Naive thymus-derived CD4-positive, alpha-beta T cell (primary cell): ENCODE measurements at places on chromosomes 3 and 15. TPM values are rescaled to one million over a fixed set of nuclear protein-coding genes. Genes with fewer than 3 reads are reported as not detected.

- no peaks in the 10 kb centered on the region for H3K27me3 ChIP-seq
- H3K4me1 ChIP-seq: no peaks in the 10 kb centered on the region
- H3K27ac ChIP-seq: no peak overlapping the region
Observed at GRCh38 chr3:120650311-120650710, 31.7 kb downstream of the HGD start.

Gene IL16
- 547 TPM for polyA plus RNA-seq

Gene TP63
- polyA plus RNA-seq: not detected

Gene RTP4
- 13.3 TPM for polyA plus RNA-seq

GRCh38 chr3:52001443-52001974 is 5.8 kb upstream of the RPL29 start:
- no peaks in the 10 kb centered on the region for H3K27me3 ChIP-seq
- peak; percentile 86 for DNase-seq
- no peaks in the 10 kb centered on the region for H3K36me3 ChIP-seq
- no peak overlapping the region for H3K4me3 ChIP-seq

DNA sequence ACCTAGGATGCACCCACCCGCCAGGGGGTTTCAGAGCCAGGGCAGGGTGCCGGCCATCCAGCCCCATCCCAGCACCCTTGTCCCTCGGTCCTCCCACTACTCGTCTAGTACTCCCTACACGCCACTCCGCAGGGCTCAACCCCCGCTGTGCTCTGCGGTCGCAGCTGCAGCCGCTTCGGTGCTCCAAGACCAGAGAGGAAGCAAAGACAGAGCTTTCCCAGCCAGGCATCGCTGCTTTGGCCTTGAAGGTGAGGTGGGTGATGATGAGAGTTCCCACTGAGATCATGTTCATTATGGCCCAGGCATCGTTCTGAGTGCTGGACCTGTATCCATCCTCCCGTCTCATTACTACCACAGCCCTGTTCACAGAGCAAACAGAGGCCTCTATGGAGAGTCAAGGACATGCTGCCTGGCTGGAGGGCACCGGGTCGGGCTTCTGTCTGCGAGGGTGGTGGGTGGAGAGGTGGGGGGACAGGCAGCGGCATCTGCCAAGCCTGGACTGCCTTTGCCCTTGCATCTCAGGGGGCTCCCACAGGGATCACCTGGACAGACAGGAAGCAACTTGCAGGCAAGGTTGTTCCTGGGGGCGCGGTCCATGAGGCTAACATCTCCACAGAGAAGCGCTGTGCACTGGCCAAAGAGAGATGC is 66.9 kb downstream of the KLF13 start:
- H3K27me3 ChIP-seq: no peaks in the 10 kb centered on the region
- peak overlapping the region; percentile 45 for H3K27ac ChIP-seq
- H3K4me3 ChIP-seq: no peak overlapping the region
- no peaks in the 10 kb centered on the region for H3K36me3 ChIP-seq

Gene C3orf20
- 0.05 TPM for polyA plus RNA-seq

Gene TJP1
- not detected for polyA plus RNA-seq

DNA sequence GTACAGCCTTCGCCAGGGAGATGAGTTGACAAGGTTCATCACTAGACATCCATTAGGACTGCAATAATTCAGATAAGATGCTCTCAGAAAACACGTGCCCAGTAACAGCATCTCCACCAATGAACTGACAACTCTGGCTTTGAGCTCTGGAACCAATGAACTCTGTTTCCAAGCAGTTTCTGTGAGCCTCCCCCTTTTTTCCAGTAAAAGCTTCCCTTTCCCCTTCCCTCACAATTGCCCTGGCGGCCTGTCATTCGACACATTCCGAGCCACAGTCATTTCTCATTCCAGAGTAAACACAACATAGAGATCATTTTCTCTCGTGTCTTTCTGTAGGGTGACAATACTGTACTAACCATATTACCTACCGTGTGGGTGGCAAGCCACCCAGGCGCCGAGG is 3.6 kb downstream of the PLA2G4D start:
- H3K36me3 ChIP-seq: no peaks in the 10 kb centered on the region
- H3K27ac ChIP-seq: no peak overlapping the region
- no peaks in the 10 kb centered on the region for H3K4me1 ChIP-seq
- H3K27me3 ChIP-seq: no peaks in the 10 kb centered on the region
- no peak for DNase-seq

Gene GPR156
- polyA plus RNA-seq: not detected

Gene GLDN
- polyA plus RNA-seq: not detected

GRCh38 chr3:126014252-126014651 is 45.3 kb downstream of the ROPN1B start:
- no peaks in the 10 kb centered on the region for H3K4me1 ChIP-seq
- no peaks in the 10 kb centered on the region for H3K27me3 ChIP-seq
- DNase-seq: no peak
- H3K36me3 ChIP-seq: peaks cover 4% of the 10 kb centered on the region

Gene SLC15A2
- not detected for polyA plus RNA-seq
